Osteoblast (primary cell): ENCODE measurements at places on chromosomes 6 and 20.

DNA sequence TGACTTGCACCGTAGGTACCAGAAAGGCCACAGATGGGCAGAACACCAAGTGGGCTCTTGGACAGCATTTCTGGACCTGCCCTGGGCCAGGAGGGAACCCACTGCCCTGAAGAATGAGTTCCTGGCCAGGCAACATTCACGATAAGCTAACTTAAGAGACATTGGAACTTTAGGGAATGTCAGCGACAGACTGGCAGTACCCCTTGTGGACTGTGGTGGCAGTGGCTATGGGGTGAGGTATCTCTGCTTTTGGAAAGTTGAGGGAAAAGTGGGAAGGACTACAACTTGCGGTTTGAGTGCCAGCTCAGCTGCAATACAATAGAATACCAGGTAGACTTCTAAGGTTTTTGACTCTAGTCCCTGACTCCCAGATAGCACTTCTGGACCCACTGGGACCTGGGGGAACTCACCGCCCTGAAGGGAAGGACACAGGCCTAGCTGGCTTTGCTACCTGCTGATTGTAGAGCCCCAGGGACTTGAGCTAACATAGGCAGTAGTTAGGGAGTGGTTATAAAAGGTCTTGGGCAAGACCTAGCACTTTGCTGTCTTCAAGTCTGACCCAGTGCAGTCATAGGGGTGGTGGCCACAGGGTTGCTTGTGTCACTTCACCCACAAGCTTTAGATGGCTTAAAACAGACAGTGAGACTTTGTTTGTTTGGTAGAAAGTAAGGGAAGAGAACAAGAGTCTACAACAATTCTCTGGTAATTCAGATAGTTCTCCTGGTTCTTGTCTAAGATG lies 617.6 kb downstream of the COL12A1 start:
- no peak for DNase-seq

DNA sequence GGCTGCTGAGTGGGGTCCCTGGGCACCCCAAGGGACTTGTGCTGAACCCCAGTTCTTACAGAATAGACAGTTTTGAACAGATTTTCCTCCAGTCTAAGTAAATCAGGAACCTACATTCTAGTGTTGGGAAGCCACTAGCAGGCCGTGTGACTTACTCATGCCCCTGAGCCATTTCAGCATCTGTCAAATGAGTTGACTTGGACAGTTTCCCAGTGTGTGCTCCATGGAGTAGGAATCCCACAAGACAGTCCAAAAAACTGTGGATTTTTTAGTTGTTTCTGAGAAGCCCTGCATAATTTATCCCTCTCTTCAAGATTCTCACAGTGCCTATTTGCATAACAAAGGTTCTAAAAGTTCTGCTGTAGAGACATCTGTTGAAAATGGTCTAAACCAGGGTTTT lies 2.1 kb downstream of the GABRR2 start:
- peak; percentile 83 for DNase-seq

DNA sequence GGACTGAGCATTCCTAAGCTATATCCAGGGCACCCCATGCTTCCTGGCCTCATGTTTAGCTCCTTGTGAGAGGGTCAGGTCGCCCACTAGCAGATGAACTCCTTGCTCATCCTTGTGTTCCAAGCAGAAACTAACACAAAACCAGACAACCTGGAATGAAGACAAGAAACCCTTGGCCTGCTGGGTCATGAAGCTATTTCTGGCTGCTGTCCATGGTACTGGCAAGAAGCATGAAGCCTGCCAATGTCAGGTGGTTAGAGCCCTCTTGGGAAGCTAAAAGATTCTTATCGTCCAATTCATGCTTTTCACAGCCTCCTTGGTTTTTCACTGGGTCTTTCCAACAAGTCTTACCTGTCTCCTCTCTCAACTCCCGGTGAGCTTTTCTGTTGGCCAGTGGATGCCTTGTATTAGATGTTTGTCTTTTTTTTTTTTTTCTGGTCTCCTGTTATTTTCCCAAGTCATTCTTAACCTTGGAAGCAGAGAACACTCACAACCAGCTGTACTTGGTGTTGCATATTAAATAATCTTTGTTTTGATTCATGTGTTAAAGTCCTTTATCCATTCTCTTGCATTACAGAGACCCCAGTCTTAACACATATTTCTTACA lies 180.3 kb downstream of the ANKRD60 start:
- no peak for DNase-seq

DNA sequence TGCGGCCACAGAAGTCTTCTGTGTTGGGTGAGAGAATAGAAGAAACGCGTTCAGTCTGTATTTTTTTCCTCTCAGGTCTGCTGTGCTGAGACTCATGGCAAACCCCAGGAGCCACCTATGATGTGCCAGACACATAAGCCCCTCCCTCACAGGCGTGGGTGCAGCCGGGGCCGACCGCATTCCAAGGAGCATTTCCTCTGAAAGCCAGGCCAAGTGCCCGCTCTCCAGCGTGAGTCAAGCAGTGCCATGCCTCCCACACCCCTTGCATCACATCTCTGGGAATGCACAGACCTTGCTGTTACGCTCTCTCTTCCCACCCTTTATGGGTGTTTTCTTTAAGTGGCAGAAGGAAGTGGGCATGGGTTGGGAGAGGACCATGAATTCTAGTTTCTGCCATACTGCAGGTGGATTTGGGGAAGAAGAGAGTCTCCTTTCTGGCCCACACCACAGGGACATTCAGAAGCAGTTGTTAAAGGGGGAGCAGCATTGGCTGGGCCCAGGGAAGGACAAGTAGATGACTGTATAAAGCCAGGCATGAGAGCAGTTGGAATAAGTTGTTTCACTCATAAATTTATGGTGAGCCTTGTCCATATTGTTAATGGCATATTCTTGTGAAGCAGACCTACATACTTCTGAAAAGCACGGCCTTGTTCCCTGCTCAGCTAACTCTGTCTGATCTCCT lies 37.1 kb upstream of the TFAP2A start:
- peak; percentile 84 for DNase-seq
